Activated T-cell treated with anti-CD3 and anti-CD28 coated beads, Interleukin-2, amount 50 U/mL, for 4 hours (primary cell): ENCODE measurements at places on chromosomes 2 and 18.

GRCh38 chr2:220931491-220931890 is 640.6 kb downstream of the EPHA4 start:
- DNase-seq, result no peak

- DNase-seq, result no peak
Observed at GRCh38 chr18:53771664-53772063, 452.8 kb downstream of the MBD2 start.

DNA sequence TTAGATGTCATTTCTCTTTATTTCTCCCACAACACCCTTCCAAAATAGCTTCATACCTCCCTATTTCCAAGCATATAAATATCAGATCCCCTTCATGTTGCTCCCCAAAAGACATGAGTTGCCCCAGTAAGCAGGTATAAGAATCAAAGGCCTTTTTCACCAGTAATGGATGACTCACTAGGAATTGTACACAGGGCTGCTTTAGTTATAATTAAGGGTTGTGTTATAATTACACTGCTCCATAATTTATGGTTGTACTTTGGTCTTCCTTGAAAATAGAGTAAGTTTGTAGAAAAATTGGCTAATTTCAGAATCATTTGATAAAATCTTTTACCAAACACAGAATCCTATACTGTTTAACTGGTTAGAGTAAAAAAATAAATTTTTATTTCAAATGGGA is 8.8 kb upstream of the AQP4 start:
- no peak for DNase-seq

DNA sequence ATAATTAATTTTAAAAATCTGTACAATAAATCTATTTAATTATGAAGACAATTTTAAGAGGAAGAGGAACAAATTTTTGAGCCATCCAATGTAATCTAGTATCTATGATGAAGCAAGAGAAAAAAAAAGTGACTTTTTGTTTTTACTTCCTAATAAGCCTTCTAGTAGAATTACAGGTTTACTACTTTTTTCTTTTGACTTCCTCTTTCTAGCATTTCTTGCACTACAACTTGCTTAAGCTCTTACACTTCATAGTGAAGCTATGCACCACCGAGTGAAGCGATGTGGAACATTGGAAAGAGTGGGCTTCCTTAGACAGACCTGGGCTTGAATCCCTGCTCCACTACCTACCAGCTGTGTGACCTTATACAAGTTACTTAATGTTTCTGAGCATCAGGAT is 2.1 kb downstream of the SERPINB2 start:
- no peak for DNase-seq

GRCh38 chr18:25465152-25465732 is 113.3 kb upstream of the ZNF521 start:
- DNase-seq, result no peak

DNA sequence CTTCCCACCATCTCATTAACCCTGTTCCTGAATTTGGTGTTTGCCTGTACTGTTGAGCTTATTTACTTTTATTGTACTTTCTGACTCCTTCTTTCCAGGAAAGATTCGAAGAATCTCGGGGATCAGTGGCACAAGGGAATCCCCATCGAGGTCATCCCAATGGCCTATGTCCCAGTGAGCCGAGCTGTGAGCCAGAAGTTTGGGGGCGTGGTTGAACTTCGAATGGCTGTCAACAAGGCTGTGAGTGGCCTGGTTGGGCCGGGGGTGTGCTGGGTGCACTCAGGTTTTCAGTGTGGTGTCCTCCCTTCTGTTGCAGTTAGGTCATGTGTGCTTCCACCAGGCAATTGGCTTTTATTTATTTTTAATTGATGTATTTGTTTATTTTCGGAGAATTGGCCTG is 45.0 kb downstream of the RPIA start:
- no peak for DNase-seq

GRCh38 chr2:206217743-206218142 is 56.7 kb upstream of the ZDBF2 start:
- DNase-seq, result no peak
